ENCODE measurements at places on chromosomes 1 and 21.

- DNase-seq: no peak
Measured at GRCh38 chr1:222909586-222909985, 94.7 kb downstream of the DISP1 start.

DNA sequence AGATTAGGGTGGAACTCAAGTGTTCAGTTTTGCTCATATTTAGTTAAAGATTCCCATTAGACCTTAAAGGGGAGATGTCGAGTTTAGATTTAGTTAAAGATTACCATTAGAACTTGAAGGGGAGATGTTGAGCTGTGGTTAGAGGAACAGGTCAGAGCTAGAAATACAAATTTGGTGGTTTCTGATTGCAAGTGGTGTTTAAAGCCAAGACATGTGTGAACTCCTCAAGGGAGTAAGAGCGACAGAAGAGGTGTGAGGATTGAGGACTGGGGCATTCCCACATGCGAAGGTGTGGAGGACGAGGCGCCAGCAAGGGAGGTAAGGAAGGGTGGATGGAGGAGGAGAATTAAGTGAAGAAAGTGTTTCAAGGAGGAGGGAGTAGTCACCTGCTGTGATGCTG is 168.6 kb downstream of the IER5 start:
- DNase-seq: no peak

- no peak for DNase-seq
Measured at GRCh38 chr1:237045278-237046016, 3.5 kb downstream of the RYR2 start.

GRCh38 chr21:33444499-33444898 is 35.3 kb downstream of the TMEM50B start:
- DNase-seq: no peak

DNA sequence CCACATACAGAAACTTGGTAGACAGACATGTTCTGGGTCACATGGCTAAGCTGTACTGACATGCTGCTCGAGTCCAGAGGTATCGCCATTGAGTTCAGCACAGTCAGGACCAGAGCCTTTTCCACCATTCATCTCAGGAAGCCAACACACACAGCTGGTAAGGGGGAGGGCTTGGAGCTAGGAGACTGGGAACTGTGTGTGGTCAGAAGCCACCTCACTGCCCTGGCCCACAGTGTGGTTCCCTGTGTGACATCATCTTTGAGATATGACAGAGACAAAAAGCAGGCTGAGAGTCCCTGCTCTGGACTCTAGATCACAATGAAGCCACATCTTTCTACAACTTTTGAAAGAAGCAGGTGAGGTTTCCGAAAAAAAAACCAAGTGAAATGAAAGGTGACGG is 107.2 kb downstream of the SIM2 start:
- no peak for DNase-seq

- DNase-seq: no peak
Measured at GRCh38 chr1:240501115-240501514, 110.8 kb downstream of the GREM2 start.

Measured in central memory CD4-positive, alpha-beta T cell (primary cell).